Karpas-422 (cell line): ENCODE measurements at places on chromosomes 2 and 18. TPM values are rescaled to one million over a fixed set of nuclear protein-coding genes. Genes with fewer than 3 reads are reported as not detected.

- H3K36me3 ChIP-seq = peaks cover 18% of the 10 kb centered on the region
- peaks cover 21% of the 10 kb centered on the region for H3K4me1 ChIP-seq
- H3K27me3 ChIP-seq = no peaks in the 10 kb centered on the region
- no peak overlapping the region for H3K27ac ChIP-seq
- no peak for DNase-seq
Measured at GRCh38 chr2:174400853-174401252, 5.3 kb downstream of the SCRN3 start.

GRCh38 chr2:109157563-109158105 lies 28.6 kb downstream of the SH3RF3 start:
- H3K4me3 ChIP-seq = no peak overlapping the region
- H3K27ac ChIP-seq = no peak overlapping the region
- no peaks in the 10 kb centered on the region for H3K36me3 ChIP-seq
- H3K4me1 ChIP-seq = peaks cover 36% of the 10 kb centered on the region

- no peak overlapping the region for H3K27ac ChIP-seq
- H3K4me1 ChIP-seq = no peaks in the 10 kb centered on the region
Measured at GRCh38 chr2:53641290-53641689, 126.3 kb upstream of the CHAC2 start.

- H3K27ac ChIP-seq = no peak overlapping the region
- H3K36me3 ChIP-seq = no peaks in the 10 kb centered on the region
- H3K4me3 ChIP-seq = no peak overlapping the region
- DNase-seq = no peak
- H3K4me1 ChIP-seq = peaks cover 61% of the 10 kb centered on the region
- H3K27me3 ChIP-seq = no peaks in the 10 kb centered on the region
Measured at GRCh38 chr2:144227427-144228105, 292.4 kb downstream of the ZEB2 start.

GRCh38 chr2:53211201-53211774 lies 556.3 kb upstream of the CHAC2 start:
- no peak for DNase-seq
- no peak overlapping the region for H3K27ac ChIP-seq

- no peak overlapping the region for H3K4me3 ChIP-seq
- no peaks in the 10 kb centered on the region for H3K4me1 ChIP-seq
- DNase-seq = no peak
- H3K27me3 ChIP-seq = no peaks in the 10 kb centered on the region
Measured at GRCh38 chr2:1642066-1642861, 102.1 kb downstream of the PXDN start.

GRCh38 chr18:46920653-46921052 lies 3.3 kb downstream of the KATNAL2 start:
- no peak for DNase-seq
- H3K27me3 ChIP-seq = no peaks in the 10 kb centered on the region
- H3K4me3 ChIP-seq = no peak overlapping the region
- no peaks in the 10 kb centered on the region for H3K36me3 ChIP-seq
- peaks cover 14% of the 10 kb centered on the region for H3K4me1 ChIP-seq

Gene RBM45
- 14.9 and 32.8 TPM in 2 replicates for total RNA-seq

GRCh38 chr18:63844254-63844653 lies 43.3 kb upstream of the SERPINB2 start:
- no peaks in the 10 kb centered on the region for H3K4me1 ChIP-seq
- DNase-seq = peak; percentile 76
- no peak overlapping the region for H3K27ac ChIP-seq
- H3K27me3 ChIP-seq = peaks cover 3% of the 10 kb centered on the region; the same call in 1 of the 2 replicates
- H3K4me3 ChIP-seq = no peak overlapping the region

Gene RPRM
- total RNA-seq = not detected in 2 replicates

- H3K4me3 ChIP-seq = no peak overlapping the region
- H3K4me1 ChIP-seq = peaks cover 15% of the 10 kb centered on the region
- peak; percentile 67 for DNase-seq
- no peaks in the 10 kb centered on the region for H3K27me3 ChIP-seq
- H3K36me3 ChIP-seq = peaks cover 41% of the 10 kb centered on the region
- H3K27ac ChIP-seq = no peak overlapping the region
Measured at GRCh38 chr2:147937744-147938349, 82.7 kb downstream of the ORC4 start.

Gene TUBA3E
- not detected in 2 replicates for total RNA-seq
